NCI-H345 (cell line): ENCODE measurements at places on chromosomes 6 and 20.

DNA sequence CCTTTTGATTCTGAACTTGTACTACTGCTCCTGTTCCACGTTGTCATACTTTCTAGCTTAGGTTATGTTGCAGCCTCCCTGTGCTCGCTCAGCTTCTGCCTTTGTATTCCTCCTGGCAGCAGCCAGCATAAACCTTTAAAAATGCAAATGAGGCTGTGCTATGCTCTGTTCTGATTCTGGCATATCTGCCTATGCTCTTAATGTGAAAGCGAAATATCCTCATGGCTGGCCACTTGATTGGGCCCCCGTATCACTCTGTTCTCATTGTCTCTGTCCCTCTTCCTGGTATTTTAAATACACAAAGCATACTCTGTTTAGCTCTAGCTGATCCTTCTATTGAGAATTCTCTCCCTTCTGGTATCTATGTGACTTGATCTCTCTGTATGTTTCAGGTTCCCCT lies 139.0 kb downstream of the JARID2 start:
- no peak for DNase-seq

- DNase-seq = no peak
Observed at GRCh38 chr20:61440548-61441055, 188.5 kb downstream of the CDH4 start.

DNA sequence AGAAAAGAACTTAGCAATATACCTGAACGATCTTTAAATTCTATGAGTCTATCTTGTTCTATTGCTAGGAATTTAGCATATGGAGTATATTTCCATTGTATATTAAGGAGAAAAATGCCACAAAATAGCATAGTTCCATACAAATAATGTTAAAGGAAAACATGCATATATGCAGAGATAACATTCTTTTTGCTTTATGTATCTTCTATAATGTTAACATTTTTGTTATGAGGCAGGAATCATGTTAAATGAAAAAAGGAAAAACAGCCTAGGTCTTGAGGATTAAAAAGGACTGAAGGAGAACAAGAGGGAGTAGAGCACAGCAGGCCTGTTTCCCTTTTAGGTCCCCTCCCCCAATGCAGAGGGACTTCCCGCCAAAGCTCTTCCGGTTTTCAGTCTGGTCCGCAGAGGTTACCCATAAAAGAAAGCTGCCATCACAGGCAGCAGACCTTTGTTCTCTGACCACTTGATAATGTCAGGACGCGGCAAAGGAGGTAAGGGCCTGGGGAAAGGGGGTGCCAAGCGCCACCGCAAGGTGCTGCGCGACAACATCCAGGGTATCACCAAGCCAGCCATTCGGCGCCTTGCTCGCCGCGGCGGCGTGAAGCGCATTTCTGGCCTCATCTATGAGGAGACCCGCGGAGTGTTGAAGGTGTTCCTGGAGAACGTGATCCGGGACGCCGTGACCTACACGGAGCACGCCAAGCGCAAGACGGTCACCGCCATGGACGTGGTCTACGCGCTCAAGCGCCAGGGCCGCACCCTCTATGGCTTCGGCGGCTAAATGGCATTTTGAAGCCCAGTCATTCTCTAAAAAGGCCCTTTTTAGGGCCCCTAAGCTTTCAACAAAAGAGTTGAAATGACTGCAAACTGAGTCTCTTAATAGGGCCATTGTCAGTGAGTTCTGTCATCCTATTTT lies 108.4 kb upstream of the PRSS16 start:
- DNase-seq = peak; percentile 76

DNA sequence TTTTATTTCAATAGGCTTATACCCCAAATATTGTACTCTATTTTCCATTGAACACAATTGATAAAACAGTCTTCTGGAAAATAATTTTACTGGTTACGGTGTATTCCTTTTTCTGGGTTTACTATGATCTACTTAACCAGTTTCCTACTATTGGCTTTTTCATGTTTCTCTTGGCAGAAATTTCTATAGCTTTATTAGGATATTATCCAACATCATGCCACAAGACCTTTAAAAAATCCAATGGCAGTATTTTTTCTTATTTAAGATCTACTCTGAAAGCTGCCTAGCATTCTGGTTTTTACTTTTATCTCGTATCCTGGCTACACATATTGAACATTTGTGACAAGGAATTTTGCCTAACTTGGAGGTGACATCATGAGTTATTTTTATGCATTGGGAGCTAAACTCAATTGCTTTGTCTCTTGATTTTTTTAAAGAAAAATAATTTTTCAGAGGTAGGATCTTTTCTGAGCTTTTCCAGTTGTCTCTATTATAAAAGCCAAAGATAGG lies 45.5 kb downstream of the SLC9A8 start:
- DNase-seq = no peak

DNA sequence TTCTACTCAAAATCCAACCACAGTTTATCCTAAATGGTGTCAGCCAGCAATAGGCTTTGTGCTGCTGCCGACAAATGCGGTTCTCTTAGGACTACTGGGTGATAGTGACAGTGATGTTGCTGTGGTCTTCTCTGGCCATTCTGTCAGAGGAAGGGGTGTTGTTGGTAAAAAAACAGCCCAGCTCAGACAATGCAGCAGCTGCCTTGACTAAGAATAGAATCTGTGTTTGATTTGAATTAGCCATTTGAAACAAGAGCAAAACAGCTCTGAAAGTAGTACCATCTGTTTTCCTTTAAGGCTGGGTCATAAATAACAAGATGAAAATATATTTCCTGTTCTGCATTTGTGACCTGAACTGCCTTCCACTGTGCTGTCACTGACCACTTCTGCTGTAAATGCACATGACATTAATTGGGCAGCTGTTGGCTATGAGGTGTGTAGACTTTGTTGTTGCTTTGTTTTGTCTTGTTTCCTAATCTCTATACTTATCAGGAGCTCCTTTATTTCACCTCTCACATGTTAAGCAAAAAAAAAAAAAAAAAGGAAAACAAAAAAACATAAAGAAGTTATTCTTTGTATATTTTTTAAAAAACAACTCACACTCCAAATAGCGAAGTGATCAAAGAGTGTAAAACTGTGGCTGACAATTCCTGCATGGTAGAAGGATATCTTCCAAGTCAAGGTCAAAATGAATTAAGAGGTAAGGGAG lies 497.8 kb upstream of the ARID1B start:
- peak; percentile 50 for DNase-seq

GRCh38 chr20:50043573-50044352 lies 61.0 kb downstream of the SNAI1 start:
- no peak for DNase-seq

DNA sequence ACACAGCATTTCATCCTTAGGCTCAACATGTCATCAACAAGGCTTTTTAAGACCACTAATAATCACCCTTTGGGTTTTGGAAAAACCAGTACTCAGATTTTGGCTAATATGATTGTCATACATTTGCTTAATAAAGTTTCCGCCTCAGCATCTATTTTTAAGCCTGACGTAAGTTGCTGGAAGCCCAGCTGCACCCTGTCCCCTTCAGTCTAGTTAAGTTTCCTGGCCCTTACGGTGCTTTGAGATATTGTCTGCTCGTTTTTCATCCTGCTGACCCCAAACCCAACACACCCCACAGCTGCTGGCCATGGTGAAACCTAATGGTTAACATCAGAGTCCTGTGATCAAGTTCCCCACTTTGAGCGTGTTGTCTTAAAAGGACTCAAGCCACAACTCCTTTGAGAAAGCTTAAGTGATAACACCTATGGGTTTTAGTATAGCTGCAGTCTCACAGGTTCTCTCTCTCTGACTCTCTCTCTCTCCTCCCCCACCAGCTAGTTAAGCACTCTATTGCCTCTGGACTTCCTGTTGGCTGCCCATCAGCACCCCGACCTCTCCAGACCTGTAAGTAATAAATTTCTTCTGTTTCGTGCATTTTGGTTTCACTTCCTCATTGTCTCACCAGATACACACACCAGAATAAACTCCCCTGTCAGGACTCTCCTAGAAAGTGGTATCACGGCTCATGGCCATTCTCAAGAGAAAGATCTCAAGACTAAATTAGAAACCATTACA lies 802.0 kb downstream of the C6orf118 start:
- DNase-seq = no peak

GRCh38 chr6:56291302-56291917 lies 44.0 kb upstream of the COL21A1 start:
- DNase-seq = no peak
